Activated CD4-positive, alpha-beta memory T cell treated with anti-CD3 and anti-CD28 coated beads, Interleukin-2, amount 10 ng/mL, durations not matched to agents 7 days and 5 days (primary cell): ENCODE measurements at places on chromosomes 2 and 18. TPM values are rescaled to one million over a fixed set of nuclear protein-coding genes. Genes with fewer than 3 reads are reported as not detected.

The LYG1 gene
- total RNA-seq = 0.88 TPM

The SMYD1 gene
- total RNA-seq = not detected

GRCh38 chr2:168171059-168171762 lies 76.2 kb downstream of the STK39 start:
- DNase-seq = no peak

GRCh38 chr2:34241905-34242762 lies 643.0 kb upstream of the FAM98A start:
- DNase-seq = no peak

- DNase-seq = no peak
Measured at GRCh38 chr2:142300517-142300916, 169.7 kb upstream of the LRP1B start.

DNA sequence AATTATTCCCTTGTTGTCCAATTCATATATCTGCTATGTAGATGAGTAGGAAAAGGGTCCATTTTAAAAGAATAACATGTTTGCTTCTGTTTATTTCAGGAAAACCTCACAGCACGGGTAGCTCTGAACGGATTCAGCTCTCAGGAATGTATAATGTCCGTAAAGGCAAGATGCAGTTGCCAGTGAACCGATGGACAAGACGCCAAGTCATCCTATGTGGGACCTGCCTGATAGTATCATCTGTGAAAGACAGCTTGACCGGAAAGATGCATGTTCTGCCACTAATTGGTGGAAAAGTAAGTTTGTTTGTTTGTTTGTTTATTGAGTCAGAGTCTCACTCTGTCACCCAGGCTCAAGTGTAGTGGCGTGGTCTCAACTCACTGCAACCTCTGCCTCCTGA lies 114.6 kb downstream of the PHLPP1 start:
- DNase-seq = no peak
